Transverse colon (tissue), 4 donors: ENCODE measurements at places on chromosomes 12 and 14. TPM values are rescaled to one million over a fixed set of nuclear protein-coding genes. Genes with fewer than 3 reads are reported as not detected.

GRCh38 chr12:95995238-95996031 lies 709 bp downstream of the HAL start:
- H3K4me1 ChIP-seq, result no peaks in the 10 kb centered on the region
- no peak for DNase-seq
- no peaks in the 10 kb centered on the region for H3K27me3 ChIP-seq
- no peak overlapping the region for H3K27ac ChIP-seq
- H3K4me3 ChIP-seq, result no peak overlapping the region

DNA sequence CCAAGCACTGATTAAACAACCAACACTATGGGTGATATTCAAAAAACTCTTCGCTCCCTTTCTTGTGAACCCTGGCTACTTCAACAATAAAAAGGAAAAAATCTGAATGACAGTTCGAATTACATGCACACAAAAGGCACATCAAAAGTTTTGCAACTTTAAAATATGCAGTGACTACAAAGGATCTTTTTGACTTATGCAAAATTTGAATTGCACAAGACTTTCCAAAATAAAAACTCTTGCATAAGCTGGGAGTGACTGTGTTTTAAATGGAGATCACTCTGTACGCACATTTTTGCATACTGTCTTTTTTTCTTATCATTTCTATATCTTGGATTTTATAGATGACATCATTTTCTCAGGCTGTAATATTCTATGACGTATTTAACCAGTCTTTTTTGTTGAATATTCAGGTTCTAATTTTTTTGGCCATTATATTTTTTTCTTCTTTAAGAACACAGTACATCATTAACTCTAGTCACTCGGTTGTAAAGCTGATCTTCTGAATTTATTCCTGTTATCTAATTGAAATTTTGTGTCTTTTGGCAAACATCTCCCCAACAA lies 667.6 kb upstream of the TBX3 start:
- H3K27me3 ChIP-seq, result no peaks in the 10 kb centered on the region
- DNase-seq, result no peak
- no peak overlapping the region for H3K4me3 ChIP-seq
- no peaks in the 10 kb centered on the region for H3K36me3 ChIP-seq
- peaks cover 9% of the 10 kb centered on the region for H3K4me1 ChIP-seq
- H3K27ac ChIP-seq, result no peak overlapping the region

GRCh38 chr12:93571365-93571924 lies 1.0 kb upstream of the SOCS2 start:
- H3K4me3 ChIP-seq, result peak overlapping the region; percentile 82
- H3K36me3 ChIP-seq, result peaks cover 7% of the 10 kb centered on the region
- peak; percentile 78 for DNase-seq
- peak overlapping the region; percentile 98 for H3K27ac ChIP-seq
- peaks cover 25% of the 10 kb centered on the region for H3K4me1 ChIP-seq

The CCDC60 gene
- total RNA-seq, result 2.4 TPM

The TPPP2 gene
- not detected for total RNA-seq

The EML5 gene
- 0.20 TPM for total RNA-seq

DNA sequence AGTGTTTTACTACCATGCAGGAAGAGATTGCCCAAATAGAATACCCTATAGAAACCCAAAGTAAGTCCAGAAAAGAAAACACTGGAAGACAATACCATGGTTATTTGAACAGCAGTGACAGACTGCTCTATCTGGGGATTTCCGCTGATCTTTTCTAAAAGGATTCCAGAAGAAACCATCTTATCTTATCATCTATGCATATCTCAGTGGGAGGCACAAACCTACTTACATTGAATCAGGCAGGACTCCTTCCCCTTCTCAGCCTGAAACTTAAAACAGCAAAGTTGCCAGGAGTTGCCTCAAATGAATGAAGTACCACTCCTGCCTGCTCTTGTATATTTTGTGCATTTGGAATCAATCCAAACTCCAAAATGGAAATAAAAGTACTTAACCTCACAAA lies 56.7 kb upstream of the NR2C1 start:
- H3K36me3 ChIP-seq, result peaks cover 9% of the 10 kb centered on the region
- H3K4me1 ChIP-seq, result no peaks in the 10 kb centered on the region
- H3K27ac ChIP-seq, result no peak overlapping the region
- DNase-seq, result no peak
- no peak overlapping the region for H3K4me3 ChIP-seq

The RAN gene
- 28.1 TPM for total RNA-seq

DNA sequence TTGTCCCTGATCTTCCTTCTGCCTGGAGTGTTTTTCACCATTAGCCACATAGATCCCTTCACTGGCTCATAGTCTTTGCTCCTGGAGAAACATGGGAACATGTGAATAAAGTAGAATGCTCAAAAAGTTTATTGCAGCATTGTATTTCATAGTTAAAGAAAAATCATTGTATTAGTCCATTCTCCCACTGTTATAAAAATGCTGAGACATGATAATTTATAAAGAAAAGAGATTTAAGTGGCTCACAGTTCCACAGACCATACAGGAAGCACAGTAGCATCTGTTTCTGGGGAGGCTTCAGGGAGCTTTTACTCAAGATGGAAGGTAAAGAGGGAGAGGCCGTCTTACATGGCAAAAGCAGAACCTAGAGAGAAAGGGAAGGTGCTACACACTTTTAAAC lies 238.3 kb upstream of the OR4E1 start:
- no peak overlapping the region for H3K4me3 ChIP-seq
- H3K27ac ChIP-seq, result no peak overlapping the region
- peaks cover 4% of the 10 kb centered on the region for H3K27me3 ChIP-seq

The TIGAR gene
- 3.7 TPM for total RNA-seq

The ATXN3 gene
- 24.7 TPM for total RNA-seq

The CDKL1 gene
- total RNA-seq, result 15.3 TPM

GRCh38 chr14:55684956-55685584 lies 105.1 kb downstream of the KTN1 start:
- no peak overlapping the region for H3K27ac ChIP-seq
- H3K36me3 ChIP-seq, result no peaks in the 10 kb centered on the region
- H3K27me3 ChIP-seq, result no peaks in the 10 kb centered on the region
- no peak overlapping the region for H3K4me3 ChIP-seq

GRCh38 chr14:88352698-88353097 lies 29.6 kb upstream of the KCNK10 start:
- no peak overlapping the region for H3K4me3 ChIP-seq
- no peaks in the 10 kb centered on the region for H3K27me3 ChIP-seq
- H3K27ac ChIP-seq, result no peak overlapping the region
- H3K4me1 ChIP-seq, result no peaks in the 10 kb centered on the region

- H3K27ac ChIP-seq, result no peak overlapping the region
- H3K4me1 ChIP-seq, result no peaks in the 10 kb centered on the region
- no peak overlapping the region for H3K4me3 ChIP-seq
- no peak for DNase-seq
- H3K36me3 ChIP-seq, result no peaks in the 10 kb centered on the region
Measured at GRCh38 chr14:36716614-36717184, 55.0 kb downstream of the PAX9 start.

GRCh38 chr12:104132351-104132956 lies 5.6 kb downstream of the NFYB start:
- no peak overlapping the region for H3K4me3 ChIP-seq
- peaks cover 26% of the 10 kb centered on the region for H3K4me1 ChIP-seq
- peaks cover 11% of the 10 kb centered on the region for H3K36me3 ChIP-seq
- H3K27ac ChIP-seq, result no peak overlapping the region

DNA sequence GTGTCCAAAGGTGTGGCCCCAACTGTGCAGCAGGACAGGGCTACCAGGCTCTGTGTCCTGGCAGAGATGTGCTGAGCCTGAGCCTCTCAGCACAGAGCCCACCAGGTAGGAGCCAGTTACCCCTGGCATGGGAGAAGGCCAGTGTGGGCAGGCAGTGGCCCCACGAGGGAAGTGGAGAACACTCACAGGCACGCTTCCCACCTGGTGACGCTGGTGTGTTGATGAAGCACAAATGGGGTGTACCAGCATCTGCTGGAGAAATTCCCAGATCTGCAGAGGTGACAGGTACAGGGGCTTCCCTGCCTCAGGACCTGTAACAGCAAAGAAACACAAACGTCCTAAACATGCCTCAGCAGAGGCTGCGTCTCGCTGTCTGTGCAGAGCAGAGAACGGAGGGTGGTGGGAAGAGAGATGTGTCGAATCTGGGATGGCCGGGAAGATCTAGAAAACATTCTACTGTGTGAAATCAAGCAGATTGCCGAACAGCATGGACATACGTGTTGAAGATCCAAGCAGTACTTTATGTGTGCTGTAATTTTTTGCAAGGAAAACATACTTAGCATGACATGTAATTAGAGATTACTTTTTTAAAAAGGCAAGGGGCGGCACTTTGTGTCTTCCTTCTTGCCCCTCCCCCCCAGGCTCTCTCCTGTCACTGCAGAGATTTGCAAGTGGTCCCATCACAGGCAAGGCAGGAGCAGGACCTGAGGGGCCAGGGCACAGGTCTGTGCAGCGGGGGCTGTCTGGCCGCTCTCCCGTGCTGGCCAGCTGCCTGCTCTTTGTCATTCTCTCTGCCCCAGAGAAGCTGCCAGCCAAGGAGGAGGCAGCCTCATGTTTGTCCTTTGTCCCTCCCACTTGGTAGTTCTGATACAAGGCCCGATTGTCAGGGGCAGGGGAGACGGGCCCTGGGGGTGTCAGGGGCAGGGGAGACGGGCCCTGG lies 17.3 kb downstream of the HIP1R start:
- H3K27me3 ChIP-seq, result no peaks in the 10 kb centered on the region
- no peak overlapping the region for H3K27ac ChIP-seq
- no peaks in the 10 kb centered on the region for H3K36me3 ChIP-seq
- DNase-seq, result no peak
- H3K4me3 ChIP-seq, result no peak overlapping the region

DNA sequence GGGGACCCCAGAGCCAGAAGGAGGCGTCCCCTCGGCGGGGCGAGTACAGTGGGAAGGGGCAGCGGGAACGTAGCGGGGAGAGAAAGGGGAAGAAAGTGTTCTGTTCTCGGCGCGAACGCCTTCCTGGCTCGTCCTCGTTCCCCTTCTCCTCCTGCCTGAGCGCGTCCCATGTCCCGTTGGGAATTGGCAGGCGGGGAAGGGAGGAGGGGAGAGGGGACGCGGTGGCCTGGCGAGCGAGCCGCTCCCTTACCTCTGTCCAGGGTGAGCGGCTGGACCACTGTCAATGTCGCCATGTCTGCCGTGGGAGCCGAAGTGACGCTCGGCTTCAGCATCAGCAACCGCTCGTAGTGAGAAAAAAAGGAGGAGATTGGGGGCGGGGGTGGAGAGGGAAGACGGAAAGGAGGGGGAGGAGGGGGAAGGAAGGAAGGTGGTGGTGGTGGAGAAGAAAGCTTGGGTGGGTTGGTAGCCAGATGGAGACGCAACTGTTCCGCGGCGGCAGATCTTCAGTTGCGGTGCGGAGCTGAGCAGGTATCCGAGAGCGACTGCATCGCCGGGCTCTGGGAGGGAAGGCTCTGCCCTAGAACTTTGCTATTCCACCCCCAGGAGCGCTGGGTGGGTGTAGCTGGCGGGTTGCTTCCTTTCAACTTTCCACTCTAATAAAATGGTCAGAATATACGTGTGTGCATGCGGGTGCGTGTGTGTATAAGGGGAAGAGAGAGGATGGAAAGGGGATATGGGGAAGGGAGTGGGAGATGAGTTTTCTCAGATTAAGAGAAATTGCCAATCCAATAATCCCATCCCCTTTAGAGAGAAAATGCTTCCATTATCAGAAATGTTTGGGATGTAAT lies at the start of gene LIN7A:
TSS of gene LIN7A (minus strand) at position 544 of the 848 bp plus-strand sequence. CDS start at position 332, 212 bp downstream.
- peak within 1 kb of the TSS; percentile 62 for H3K4me3 ChIP-seq
- DNase-seq, result peak; percentile 14
- H3K27ac ChIP-seq, result peak within 1 kb of the TSS; percentile 69
- H3K36me3 ChIP-seq, result no peaks in the 10 kb centered on the region

GRCh38 chr12:63151623-63152320 lies 771 bp upstream of the AVPR1A start:
- H3K4me3 ChIP-seq, result no peak overlapping the region
- H3K36me3 ChIP-seq, result no peaks in the 10 kb centered on the region
- peaks cover 11% of the 10 kb centered on the region for H3K4me1 ChIP-seq
- DNase-seq, result peak; percentile 12
- H3K27ac ChIP-seq, result peak overlapping the region; percentile 5

The INHBC gene
- total RNA-seq, result not detected

The GIT2 gene
- total RNA-seq, result 25.3 TPM

DNA sequence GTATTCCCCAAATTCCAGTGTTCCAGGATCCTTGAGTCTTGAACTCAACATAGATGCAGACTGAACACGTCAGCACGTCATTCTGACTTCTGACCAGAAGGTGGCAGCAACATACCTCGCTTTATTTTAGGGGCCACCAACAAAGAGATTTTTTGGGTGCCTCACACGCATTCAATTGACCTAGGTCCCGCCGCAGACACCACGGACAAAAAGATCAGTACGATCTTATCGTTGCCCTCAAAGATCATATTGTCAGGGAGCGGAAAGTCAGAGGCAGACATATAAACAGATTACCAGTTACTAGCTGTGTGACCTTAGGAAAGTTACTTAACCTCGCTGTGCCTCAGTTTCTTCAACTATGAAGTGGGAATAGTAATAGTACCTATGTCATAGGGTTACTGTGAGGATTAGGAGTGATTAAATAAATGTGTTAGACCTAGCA lies 6.5 kb upstream of the PRPH start:
- no peaks in the 10 kb centered on the region for H3K4me1 ChIP-seq
- no peaks in the 10 kb centered on the region for H3K36me3 ChIP-seq
- DNase-seq, result peak; percentile 58

The CEBPE gene
- total RNA-seq, result not detected

The GAPDH gene
- total RNA-seq, result 1,806 TPM

DNA sequence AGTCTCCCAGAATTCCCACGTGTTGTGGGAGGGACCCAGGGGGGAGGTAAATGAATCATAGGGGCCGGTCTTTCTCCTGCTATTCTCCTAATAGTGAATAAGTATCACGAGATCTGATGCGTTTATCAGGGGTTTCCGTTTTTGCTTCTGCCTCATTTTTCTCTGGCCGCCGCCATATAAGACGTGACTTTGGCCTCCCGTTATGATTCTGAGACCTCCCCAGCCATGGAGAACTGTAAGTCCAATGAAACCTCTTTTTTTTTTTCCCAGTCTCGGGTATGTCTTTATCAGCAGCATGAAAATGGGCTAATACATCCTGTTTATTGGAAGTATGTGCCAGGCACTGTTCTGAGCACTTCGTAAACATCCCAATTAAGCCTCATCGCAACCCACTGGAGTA lies 788 bp downstream of the KRT72 start:
- H3K4me1 ChIP-seq, result no peaks in the 10 kb centered on the region
- no peak overlapping the region for H3K4me3 ChIP-seq
- no peak for DNase-seq
- H3K36me3 ChIP-seq, result no peaks in the 10 kb centered on the region
- no peak overlapping the region for H3K27ac ChIP-seq

The ZFHX2 gene
- total RNA-seq, result 0.41 TPM

The ADCY4 gene
- 7.9 TPM for total RNA-seq

DNA sequence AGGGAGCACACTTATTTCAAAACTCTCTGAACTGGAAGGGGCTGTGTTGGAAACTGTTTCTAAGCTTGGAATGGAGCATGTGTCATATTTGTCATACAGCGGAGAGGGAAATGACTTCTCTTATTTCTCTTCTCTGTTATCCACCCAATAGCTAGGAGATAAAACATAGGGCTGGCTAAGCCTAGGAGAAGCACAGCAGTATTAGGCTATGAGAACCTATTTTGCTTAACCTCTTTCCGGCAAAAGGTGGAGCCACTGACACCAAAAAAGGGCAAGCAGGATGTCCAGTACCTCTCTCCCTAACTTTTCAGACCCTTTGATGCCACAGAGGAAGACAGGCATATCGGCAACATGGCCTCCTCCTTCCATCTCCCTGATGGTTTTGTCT lies 148.3 kb downstream of the CRADD start:
- no peaks in the 10 kb centered on the region for H3K36me3 ChIP-seq
- H3K27ac ChIP-seq, result peak overlapping the region; percentile 55
- H3K4me3 ChIP-seq, result no peak overlapping the region
- no peak for DNase-seq
- H3K27me3 ChIP-seq, result no peaks in the 10 kb centered on the region

GRCh38 chr14:51317373-51317772 lies 77.3 kb downstream of the TMX1 start:
- H3K36me3 ChIP-seq, result no peaks in the 10 kb centered on the region
- H3K27ac ChIP-seq, result no peak overlapping the region
- no peaks in the 10 kb centered on the region for H3K27me3 ChIP-seq
- no peak for DNase-seq
- H3K4me1 ChIP-seq, result no peaks in the 10 kb centered on the region
